ENCODE measurements at places on chromosomes 3 and 15. TPM values are rescaled to one million over a fixed set of nuclear protein-coding genes. Genes with fewer than 3 reads are reported as not detected.

The CFAP100 gene
- total RNA-seq: not detected

The LPCAT4 gene
- total RNA-seq: 58.5 TPM

The PIGZ gene
- 6.3 TPM for total RNA-seq

The WDR93 gene
- 0.18 TPM for total RNA-seq

The CCRL2 gene
- not detected for total RNA-seq

The P2RY12 gene
- not detected for total RNA-seq

DNA sequence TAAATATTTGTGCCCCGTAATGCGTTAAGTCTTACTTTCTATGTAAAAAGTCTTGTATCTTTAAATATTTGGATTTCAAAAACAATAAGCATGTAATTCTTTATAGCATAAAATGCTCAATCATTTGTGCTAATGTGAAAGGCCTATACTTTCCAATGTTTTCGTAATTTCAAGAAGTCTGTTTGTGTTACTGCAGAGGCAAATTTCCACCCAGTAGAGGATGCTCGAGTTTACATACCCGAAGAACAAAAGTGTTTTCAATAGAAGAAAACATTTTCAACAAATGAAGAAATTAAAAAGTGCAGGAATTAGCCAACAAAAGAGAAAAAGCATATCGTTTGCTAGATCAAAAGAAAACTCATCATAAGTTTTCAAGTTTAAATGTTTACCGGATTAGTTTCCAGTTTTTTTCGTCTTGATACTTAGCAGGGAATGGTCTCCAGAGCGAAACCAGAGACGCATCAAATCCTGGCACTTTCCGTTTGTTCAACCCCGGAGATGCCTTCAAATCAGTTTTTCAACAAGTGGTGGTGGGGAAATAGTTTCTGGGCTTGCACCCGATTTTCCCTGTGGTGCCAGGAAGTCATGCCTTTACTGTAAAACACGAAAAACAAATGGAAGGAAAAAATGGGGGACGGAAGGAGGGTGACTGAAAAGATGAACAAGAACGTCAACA lies 1.0 kb downstream of the CGGBP1 start:
- H3K27ac ChIP-seq: peak overlapping the region; percentile 89
- no peaks in the 10 kb centered on the region for H3K4me1 ChIP-seq
- H3K27me3 ChIP-seq: no peaks in the 10 kb centered on the region
- no peak for DNase-seq
- H3K4me3 ChIP-seq: peak overlapping the region; percentile 84
- H3K36me3 ChIP-seq: peaks cover 24% of the 10 kb centered on the region

DNA sequence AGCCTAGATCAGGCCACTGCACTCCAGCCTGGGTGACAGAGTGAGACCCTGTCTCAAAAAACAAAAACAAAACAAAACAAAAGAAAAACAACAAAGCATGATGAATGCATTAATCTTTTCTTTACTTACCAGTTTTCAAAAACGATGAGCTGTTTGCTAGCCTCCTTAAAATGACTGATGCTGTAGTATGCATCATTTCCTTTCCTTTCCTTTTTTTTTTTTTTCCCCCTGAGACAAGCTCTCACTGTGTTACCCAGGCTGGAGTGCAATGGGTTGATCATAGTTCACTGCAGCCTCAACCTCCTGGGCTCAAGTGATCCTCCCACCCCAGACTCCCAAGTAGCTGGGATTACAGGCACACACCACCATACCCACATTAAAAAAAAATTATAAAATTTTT lies 202.0 kb downstream of the ADAMTSL3 start:
- no peak for DNase-seq
- no peaks in the 10 kb centered on the region for H3K36me3 ChIP-seq
- no peak overlapping the region for H3K4me3 ChIP-seq

- H3K4me1 ChIP-seq: no peaks in the 10 kb centered on the region
- H3K4me3 ChIP-seq: no peak overlapping the region
- H3K36me3 ChIP-seq: no peaks in the 10 kb centered on the region
- H3K27me3 ChIP-seq: no peaks in the 10 kb centered on the region
Observed at GRCh38 chr3:156305672-156306071, 185.3 kb downstream of the KCNAB1 start.

DNA sequence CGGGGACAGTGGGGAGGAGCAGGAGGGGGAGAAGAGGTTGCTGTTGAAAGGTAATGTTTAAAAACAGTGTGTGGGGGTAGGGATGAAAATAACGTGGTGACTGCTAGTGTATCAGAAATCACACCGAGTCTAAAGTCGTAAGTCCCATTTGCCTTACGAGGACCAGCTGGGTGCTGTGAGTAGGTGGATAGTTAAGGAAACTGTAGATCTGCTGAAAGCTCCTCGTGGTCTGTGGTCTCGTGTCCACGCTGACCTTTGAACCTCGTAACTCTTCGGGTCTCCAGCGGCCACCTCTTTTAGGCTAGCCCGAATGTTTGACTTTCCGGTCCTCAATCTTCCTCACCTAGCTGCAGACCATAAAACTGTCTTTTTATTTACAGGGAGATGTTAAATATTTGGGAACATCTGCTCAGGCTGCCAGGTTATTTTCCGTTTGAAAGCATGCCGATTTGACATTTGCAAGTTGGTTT lies 29.3 kb upstream of the ST3GAL6 start:
- no peaks in the 10 kb centered on the region for H3K36me3 ChIP-seq
- H3K27me3 ChIP-seq: peaks cover 43% of the 10 kb centered on the region
- no peak overlapping the region for H3K27ac ChIP-seq
- DNase-seq: no peak
- H3K4me3 ChIP-seq: peak overlapping the region; percentile 54

DNA sequence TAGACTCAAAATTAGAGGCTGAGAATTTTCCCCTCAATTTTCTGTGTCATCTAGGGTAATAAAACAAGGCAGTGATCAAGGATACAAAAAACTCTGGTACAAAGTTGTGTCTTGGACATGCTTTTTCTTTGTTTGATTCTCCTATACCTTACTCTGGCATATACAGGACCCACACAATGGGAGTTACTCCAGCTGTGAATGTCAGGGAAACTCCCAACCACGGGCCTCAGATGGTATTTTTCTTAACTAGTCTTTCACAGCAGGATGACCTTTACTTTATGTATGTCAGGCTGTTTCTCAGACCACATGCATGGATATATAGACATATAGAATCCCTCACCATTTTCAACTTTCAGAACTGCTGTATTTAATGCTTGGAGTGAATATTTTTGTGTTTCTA lies 41.3 kb downstream of the FEZF2 start:
- H3K4me1 ChIP-seq: no peaks in the 10 kb centered on the region
- DNase-seq: no peak
- no peak overlapping the region for H3K4me3 ChIP-seq
- H3K27ac ChIP-seq: no peak overlapping the region
- no peaks in the 10 kb centered on the region for H3K36me3 ChIP-seq

DNA sequence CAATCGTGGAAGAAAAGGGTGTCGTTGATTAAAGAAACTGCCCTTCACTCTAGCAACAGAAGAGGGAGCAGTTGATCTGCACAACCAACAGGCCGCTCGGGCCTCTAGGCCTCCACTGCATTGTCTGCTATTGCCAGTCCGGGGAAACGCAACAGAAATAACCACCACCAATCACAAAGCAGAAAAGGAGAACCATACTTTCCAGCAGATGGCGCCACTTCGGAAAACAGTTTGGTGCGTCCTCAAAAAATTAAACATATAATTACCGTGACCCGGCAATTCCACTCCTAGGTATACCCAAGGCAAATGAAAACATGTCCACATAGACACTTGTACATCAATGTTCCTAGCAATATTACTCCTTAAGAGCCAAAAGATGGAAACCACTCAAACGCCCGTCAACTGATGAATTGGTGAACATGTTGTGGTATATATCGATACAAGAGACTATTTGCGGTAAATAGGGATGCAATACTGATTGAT lies 154.1 kb downstream of the TJP1 start:
- peaks cover 13% of the 10 kb centered on the region for H3K4me1 ChIP-seq
- H3K27ac ChIP-seq: no peak overlapping the region
- no peaks in the 10 kb centered on the region for H3K27me3 ChIP-seq
- DNase-seq: no peak
- H3K4me3 ChIP-seq: no peak overlapping the region
- H3K36me3 ChIP-seq: no peaks in the 10 kb centered on the region

- no peak overlapping the region for H3K27ac ChIP-seq
- no peaks in the 10 kb centered on the region for H3K4me1 ChIP-seq
- no peaks in the 10 kb centered on the region for H3K36me3 ChIP-seq
- H3K27me3 ChIP-seq: peaks cover 16% of the 10 kb centered on the region
- H3K4me3 ChIP-seq: no peak overlapping the region
Observed at GRCh38 chr3:158085358-158085757, 20.9 kb downstream of the SHOX2 start.

DNA sequence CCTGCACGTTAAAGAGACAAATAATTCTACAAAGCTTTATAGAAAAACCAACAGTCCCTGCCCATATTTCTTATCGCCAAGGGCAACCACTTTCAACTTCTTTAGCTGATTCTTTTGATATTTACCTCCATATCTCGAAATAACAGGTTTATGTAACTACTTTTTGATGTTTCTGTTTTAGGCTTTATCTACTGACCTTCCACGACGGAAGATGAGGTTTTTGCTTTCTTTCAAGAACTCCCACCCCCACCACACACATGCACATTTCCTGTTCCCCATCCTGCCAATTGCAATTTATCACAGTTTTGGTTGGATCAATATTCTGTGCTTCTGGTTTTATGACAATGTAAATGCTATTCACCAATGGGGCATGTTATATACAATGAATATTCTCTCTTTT lies 330.4 kb upstream of the ICE2 start:
- H3K36me3 ChIP-seq: no peaks in the 10 kb centered on the region
- no peaks in the 10 kb centered on the region for H3K4me1 ChIP-seq
- no peaks in the 10 kb centered on the region for H3K27me3 ChIP-seq
- no peak overlapping the region for H3K4me3 ChIP-seq

DNA sequence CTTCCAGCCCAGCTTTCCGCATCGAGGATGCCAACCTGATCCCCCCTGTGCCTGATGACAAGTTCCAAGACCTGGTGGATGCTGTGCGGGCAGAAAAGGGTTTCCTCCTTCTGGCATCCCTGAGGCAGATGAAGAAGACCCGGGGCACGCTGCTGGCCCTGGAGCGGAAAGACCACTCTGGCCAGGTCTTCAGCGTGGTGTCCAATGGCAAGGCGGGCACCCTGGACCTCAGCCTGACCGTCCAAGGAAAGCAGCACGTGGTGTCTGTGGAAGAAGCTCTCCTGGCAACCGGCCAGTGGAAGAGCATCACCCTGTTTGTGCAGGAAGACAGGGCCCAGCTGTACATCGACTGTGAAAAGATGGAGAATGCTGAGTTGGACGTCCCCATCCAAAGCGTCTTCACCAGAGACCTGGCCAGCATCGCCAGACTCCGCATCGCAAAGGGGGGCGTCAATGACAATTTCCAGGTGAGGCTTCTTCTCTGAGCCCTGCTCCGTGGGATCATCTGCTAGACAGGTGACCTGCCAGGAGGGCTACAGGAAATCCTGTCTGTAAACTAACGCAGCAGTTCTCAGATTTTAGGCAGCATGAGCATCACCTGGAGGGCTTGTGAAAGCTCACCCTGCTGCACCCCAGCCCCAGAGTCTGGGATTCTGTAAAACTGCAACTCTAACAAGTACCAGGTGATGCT lies 1.6 kb downstream of the THBS1 start:
- H3K4me3 ChIP-seq: no peak overlapping the region
- no peaks in the 10 kb centered on the region for H3K36me3 ChIP-seq
- no peak for DNase-seq
- H3K27me3 ChIP-seq: peaks cover 4% of the 10 kb centered on the region
- no peak overlapping the region for H3K27ac ChIP-seq

GRCh38 chr15:39874890-39875549 lies 45.0 kb downstream of the GPR176 start:
- no peak overlapping the region for H3K4me3 ChIP-seq
- no peaks in the 10 kb centered on the region for H3K4me1 ChIP-seq
- peak; percentile 36 for DNase-seq
- H3K27ac ChIP-seq: no peak overlapping the region

DNA sequence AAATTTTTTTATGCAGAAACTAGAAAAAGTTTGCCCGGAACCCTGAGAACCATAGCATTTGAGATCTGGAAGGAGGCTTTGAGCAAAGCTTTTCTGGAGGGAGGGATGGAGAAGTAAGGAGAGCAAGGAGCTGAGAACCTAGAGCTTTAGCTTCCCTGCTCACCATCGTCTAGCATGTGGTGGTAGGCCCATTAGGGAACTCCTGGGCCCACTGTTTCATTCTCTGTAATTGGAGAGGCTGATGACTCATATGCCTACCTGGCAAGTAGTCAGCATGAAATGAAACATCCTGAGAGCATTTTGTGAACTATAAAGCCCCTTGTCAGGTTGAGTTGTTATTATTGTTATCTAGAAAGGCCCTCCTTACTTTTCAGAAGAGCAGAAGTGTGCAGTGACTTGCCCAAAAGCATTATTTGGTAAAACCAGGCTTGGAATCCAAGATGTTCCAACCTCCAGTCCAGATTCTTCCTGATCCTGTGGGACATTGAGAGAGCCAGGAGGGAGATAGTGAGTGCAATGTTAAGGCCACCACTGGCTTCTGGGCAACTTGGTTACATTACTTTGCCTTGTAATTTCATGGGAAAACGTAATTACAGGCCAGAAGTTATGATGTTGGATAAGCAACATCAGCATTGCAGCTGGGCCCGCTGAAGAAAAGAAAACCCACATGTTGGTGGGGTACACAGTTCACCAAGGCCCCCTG lies 104.5 kb upstream of the BFSP2 start:
- DNase-seq: no peak
- H3K4me3 ChIP-seq: no peak overlapping the region
- H3K4me1 ChIP-seq: peaks cover 3% of the 10 kb centered on the region
- no peaks in the 10 kb centered on the region for H3K27me3 ChIP-seq
- H3K27ac ChIP-seq: no peak overlapping the region

- no peak for DNase-seq
- no peak overlapping the region for H3K27ac ChIP-seq
- no peak overlapping the region for H3K4me3 ChIP-seq
Observed at GRCh38 chr15:54722342-54722986, 474.3 kb downstream of the RSL24D1 start.

GRCh38 chr3:140447136-140447535 lies 230.7 kb upstream of the TRIM42 start:
- no peaks in the 10 kb centered on the region for H3K36me3 ChIP-seq
- H3K27me3 ChIP-seq: no peaks in the 10 kb centered on the region
- no peak for DNase-seq
- no peaks in the 10 kb centered on the region for H3K4me1 ChIP-seq
- no peak overlapping the region for H3K4me3 ChIP-seq

- peaks cover 19% of the 10 kb centered on the region for H3K4me1 ChIP-seq
- peak overlapping the region; percentile 77 for H3K27ac ChIP-seq
- DNase-seq: no peak
Observed at GRCh38 chr15:58748852-58749531, 515 bp downstream of the ADAM10 start.

DNA sequence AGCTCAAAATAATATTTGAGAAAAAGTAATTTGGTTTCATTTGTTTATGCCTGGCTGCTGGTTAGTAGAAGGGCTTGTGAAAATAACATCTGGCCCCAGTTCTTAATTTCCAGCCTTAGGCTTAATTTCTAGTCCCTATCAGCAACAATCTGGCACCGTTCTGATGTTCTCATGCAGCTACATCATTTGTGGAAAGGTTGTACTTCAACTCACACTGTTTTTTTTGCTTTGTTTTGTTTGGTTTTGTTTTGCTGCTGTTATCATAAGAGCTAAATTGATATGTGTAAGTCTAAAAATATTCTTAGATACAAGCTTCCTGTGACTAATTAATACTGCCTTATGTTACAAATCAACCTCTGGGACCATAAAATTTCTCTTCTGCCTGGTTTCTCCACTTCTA lies 8.9 kb downstream of the CPA3 start:
- no peaks in the 10 kb centered on the region for H3K4me1 ChIP-seq
- H3K36me3 ChIP-seq: no peaks in the 10 kb centered on the region

Measured in Panc1 (cell line).